NAMALWA (cell line): ENCODE measurements at places on chromosomes 5 and 9.

DNA sequence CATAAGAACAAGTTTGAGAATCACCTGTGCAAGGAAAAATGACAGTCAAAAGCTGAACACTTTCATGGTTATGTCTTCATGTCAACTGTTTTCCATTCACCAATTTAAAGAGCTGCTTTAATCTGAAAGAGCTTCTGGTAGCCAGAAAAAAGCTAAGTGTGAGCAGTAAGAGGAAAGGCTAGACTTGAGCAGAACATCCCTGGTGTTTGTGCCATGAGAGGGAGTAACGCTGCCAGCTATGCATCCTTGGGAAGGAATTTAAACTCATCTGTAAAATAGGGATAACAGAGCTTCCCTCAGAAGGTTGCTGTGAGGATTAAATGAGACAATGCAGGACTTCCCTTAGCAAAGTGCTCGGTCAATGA is 193.7 kb downstream of the MAPKAP1 start:
- no peak for DNase-seq

DNA sequence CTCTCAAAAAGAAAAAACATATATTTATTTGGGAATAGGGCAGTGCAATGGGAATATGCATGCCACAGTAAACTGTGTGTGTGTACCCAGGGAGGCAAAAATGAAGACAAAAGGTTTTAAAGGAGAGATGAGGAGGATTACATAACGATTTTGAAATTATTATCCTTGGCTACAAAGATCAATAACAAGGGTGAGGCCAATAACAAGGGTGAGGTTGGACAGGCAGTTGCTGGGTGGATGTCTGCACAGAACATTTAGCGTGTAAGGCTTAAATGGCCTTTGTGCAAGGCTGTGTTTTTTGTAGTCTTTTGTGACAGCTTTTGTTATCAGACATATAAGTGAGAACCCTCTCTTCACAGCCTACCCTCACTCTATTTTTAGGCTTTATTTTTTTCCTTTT is 114.0 kb downstream of the JMY start:
- DNase-seq: no peak

DNA sequence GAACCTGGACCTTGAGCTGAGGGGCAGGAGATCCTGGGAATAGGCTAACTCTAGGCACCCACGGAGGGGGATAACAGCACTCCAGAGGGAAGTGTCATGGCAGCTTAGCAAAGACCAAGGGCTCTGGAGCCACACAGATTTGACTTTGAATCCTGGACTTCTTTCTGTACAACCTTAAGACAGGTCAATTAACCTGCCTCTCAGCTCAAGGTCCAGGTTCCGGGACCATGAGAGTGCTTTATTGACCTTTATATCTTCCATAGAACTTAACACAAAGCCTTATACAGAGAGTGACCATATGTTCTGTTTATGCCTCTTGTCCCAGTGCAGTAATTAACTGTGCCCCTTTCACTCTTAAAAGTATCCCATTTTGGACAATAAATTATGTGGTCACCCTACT is 90.5 kb upstream of the LRRTM2 start:
- no peak for DNase-seq

- no peak for DNase-seq
Measured at GRCh38 chr9:38149647-38150046, 80.6 kb upstream of the SHB start.

DNA sequence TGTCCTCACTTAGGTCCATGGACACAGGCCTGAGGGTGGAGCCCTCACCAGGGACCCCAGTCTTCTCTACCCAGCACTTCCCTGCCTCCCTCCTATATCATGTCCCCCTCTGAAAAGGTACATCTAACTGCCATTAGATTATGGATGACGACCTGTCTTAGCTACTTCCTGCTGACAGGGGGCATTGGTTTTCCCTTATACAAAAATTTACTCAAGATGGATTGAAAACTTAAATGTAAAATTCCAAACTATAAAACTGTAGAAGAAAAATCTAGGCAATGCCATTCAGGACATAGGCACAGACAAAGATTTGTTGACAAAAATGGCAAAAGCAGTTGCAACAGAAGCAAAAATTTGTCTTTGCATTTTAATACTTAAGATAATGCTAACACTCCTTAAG is 623.2 kb upstream of the FAM174A start:
- no peak for DNase-seq

DNA sequence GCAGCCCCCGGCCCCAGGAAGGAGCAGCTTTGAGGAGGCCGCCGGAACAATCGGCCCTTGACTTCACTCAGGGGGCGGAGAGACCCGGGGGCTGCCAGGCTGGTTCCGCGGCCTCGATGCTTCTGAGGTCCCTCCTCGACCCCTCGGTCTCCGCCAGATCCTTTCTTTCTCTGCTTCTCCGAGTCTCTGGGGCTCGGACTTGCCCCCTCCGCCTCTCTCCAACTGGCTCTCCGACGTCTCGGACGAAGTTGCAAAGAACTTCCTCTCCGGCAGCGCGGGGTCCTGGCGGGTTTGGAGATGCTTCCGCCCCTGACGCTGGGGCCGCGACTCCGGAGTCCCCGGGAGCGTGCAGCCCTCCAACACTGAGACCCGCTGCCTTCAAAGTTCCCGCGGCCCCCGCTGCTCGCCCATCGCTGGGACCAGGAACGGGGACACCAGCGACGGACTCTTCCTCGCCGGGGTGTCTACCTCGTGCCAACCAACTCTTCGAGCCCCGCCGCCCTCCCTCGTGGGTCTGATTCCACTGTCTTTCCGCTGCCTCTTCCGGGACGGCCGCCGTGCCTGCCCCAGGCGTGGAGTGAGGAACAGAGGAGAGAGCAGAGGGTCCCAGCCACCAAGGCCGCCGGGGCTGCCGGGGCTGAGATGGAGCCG is 7.0 kb downstream of the PAX5 start:
- DNase-seq: peak; percentile 54

GRCh38 chr5:21686706-21687105 is 1166.4 kb downstream of the CDH12 start:
- DNase-seq: no peak

DNA sequence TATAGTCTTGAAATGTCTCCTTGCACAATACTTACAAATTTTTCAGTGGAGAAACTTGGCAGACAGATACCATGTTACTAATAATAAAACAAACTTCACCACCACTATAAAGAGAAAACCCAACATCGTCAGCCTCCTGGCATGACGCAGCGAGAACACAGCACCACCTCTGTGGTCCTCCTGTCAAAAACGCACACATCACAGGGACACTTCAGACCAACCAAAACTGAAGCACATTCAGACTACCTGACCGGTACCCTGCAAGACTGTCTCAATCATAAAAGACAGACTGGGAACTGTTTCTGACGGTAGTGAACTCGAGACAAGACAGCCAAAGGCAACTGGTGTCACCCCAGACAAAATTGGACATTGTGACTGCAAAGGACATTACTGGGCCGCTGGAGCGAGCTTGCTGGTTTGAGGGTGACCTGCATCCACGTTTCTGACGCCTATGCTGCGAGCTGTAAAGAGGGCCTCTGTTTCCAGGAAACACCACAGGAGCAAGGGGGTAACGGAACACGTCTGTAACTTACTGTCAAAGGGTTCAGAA is 34.4 kb downstream of the NSUN2 start:
- no peak for DNase-seq
